K562 (cell line): ENCODE measurements at places on chromosomes 5 and 9.

- no peak for DNase-seq
Measured at GRCh38 chr9:97373331-97373730, 38.6 kb upstream of the TDRD7 start.

- DNase-seq: peak; percentile 24
Measured at GRCh38 chr5:142922223-142922952, 152.2 kb downstream of the ARHGAP26 start.

- no peak for DNase-seq
Measured at GRCh38 chr5:102807878-102808502, 52.9 kb downstream of the PAM start.

DNA sequence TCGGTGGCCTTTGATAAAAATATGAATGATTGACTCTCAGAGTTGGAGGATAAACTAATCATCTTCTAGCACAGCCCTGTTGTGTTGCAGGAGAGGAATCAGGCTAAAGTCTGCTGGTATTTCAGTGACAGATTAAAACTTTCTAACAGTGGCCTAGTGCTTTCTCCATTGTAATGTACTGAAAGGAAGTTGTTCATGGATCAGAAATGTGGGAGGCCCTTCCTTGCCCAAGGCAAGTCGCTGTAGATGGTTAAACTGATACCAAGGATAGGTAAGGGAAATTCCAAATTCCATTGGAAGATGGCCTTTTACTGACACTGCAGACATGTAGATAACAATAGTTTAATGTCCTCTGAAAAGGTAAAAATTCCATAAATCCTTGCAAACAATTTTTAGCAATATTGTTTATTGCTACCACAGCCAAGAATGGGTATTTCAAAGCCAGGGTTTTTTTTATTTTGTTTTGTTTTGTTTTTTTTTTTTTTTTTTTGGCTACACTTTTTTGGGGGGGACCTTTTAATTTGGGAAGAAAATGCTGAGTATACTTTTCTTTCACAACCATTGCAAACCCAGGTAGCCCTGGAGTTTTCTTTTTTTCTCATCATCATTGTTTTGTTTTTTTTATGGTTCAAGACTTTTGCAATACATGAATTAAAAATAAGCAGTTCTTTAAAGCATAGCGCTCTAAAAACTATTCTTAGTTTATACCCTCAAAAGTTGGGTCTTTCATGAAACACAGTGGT lies 35.5 kb downstream of the WDR36 start:
- DNase-seq: no peak

- DNase-seq: peak; percentile 95
Measured at GRCh38 chr5:170151097-170151831, 45.6 kb downstream of the FOXI1 start.

- no peak for DNase-seq
Measured at GRCh38 chr9:128317629-128318028, 4.6 kb downstream of the TRUB2 start.

GRCh38 chr9:37745970-37746369 lies 7.6 kb upstream of the TRMT10B start:
- DNase-seq: no peak
